CD4-positive, alpha-beta T cell (primary cell): ENCODE measurements at places on chromosomes 2 and 18.

DNA sequence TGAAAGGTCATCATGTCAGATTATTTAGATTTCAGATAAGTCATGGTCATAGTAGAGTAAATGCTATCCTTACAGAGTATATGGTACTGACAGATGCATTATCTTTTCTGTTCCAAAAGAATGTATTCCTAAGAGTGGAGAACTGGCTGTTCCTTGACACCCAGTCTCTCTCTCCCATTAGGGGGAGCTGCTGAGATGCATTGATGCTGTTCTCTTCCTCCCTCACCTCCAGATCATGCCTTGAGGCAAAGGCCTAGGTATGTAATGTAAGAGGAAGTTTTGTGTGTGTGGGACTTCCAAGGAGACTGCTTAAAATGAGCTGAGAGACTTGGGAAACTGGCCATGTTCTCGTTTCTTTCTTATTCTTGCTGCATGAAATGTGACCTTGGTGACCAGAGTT lies 979.5 kb upstream of the CELF4 start:
- DNase-seq = no peak

- no peak for DNase-seq
Observed at GRCh38 chr18:51028201-51028805, 1.7 kb upstream of the SMAD4 start.

- DNase-seq = no peak
Observed at GRCh38 chr18:32771871-32772580, 797 bp downstream of the KLHL14 start.

GRCh38 chr18:32425466-32425865 lies 45.2 kb downstream of the GAREM1 start:
- DNase-seq = no peak

DNA sequence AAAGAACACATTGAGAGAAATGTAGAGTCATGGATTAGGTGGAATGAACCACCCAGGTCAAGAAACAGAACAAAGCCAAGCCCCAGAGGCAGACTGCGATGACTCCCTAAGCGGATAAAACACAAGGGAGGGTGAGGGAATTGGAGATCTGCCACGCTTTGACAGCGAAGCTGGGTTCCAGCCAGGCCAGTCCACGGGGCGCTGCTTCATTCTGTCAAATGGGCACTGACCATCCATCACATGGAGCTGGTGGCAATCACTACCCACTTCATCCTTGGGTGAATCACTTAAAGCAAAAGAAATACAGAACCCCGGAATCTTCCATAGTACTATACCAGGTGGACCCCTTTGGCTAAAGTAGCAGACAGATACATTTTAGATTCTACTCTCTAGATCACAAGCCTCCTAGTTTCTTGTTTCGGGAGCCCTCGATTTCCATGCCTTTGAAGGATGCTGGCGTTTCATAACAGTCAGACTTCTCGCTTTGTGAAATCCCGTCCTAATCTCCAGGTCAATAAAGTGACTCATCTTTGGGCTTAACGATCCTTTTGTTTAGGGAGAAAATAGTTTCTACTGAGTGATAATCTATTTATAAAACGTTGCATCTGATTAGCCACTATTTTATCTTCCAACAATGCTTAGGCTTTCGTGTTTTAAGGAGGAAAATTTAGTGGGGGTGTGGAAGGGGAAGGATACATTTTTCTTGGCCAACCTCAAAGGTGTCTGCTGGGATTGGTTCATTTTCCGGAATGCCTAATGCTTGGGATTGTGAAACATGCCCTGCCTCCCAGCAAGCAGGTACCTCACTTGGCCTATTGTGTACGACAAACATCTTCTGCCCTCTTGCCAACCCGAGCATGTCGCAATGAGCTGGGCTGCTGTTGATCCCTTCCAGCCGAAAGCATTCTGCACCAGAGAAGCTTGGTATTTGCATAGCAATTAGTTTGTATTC lies 44.1 kb upstream of the HDAC4 start:
- DNase-seq = no peak
